Mucosa of descending colon (tissue), 3 donors: ENCODE measurements at places on chromosomes 3 and 15. TPM values are rescaled to one million over a fixed set of nuclear protein-coding genes. Genes with fewer than 3 reads are reported as not detected.

The LRRC3B gene
- total RNA-seq: 0.76 TPM

DNA sequence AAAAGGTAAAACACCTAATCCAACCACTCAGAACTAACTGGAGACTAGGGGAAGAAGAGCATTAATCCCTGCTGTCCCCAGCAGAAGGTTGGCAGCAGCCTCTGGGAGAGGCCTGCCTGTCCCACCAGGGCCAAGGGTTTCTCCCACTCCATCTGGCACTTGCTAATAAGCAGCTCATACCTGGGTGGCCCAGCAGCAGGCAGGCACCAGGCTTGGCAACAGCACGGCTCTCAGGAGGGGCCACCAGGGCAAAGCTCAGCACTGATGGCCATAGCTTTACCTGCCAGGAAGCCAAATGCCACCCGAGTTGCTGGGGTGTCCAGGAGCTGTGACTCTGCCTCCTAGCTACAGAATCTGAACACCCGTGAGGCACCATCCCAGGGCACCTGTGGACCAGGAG is 58.3 kb downstream of the BOC start:
- DNase-seq: no peak

The REC114 gene
- not detected for total RNA-seq

- DNase-seq: no peak
These were observed 59.6 kb downstream of the COL6A6 start for GRCh38 chr3:130576375-130577266.

DNA sequence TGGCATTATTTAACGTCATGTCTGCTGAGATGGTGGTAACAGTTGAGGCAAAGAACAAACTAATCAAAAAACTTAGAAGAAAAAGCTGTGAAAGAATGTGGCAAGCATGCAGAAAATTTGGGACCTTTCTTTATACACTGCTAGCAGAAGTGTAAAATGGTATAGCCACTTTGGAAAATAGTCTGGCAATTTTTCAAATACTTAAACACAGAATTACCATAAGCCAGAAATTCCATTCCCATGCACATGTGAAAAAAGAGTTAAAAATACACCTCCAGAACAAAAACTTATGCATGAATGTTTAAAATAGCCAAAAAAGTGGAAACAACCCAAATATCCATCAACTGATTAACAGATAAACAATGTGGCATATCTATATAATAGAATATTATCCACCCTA is 613.3 kb downstream of the TBL1XR1 start:
- no peak for DNase-seq
